Renal cortex interstitium (tissue), 15 donors: ENCODE measurements at places on chromosomes 1 and 21.

- no peak for DNase-seq
These were observed 27.4 kb downstream of the SLC5A9 start for GRCh38 chr1:48249868-48250267.

DNA sequence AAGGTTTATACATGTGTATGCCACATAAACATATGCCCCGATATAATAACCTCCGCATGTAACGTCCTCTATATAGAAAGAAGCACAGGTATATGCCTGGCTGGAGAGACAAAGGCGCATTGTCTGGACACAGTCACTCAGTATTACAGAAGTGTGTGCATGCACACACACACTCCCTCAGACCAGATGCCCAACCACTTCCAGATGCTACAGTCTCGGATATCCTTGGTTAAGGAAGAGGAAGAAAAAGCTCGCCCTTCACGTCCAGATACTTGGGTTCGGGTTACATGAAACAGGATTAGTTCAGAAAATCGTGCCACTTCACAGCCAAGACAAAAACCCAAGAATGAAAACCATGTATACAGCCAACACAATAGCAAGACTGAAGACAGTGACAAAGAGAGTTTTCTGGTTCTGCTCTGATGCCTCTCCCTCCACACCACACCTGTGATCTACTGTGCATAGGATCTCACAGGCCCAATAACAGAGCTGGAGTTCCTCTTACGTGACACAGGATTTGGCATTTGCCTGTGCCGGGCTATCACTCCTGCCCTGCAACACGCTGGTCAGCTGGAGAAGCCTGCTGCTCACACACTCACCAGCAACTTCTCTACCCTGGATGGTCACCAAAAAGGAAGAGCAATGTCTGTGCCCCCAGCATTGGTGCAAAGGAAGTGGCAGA, 75.0 kb downstream of the SSBP3 start:
- DNase-seq: no peak

GRCh38 chr1:15939181-15940109, 36.5 kb downstream of the ZBTB17 start:
- no peak for DNase-seq

DNA sequence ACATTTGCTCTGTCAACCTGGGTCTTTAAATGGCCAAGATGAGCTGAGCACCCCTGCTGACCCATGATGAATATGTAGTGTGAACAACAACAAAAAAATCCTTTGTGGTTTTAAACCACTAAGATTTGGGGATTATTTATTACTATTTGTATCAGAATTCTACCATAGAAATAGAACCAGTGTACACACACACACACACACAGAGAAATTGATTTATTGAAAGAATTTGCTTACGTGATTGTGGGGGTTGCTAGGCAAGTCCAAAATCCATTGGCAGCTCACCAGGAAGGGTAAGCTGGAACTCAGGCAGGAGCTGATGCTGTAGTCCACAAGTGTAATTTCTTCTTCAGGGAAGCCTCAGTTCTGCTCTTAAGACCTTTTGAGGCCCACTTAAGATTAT, 82.5 kb upstream of the MAP1LC3C start:
- DNase-seq: no peak

DNA sequence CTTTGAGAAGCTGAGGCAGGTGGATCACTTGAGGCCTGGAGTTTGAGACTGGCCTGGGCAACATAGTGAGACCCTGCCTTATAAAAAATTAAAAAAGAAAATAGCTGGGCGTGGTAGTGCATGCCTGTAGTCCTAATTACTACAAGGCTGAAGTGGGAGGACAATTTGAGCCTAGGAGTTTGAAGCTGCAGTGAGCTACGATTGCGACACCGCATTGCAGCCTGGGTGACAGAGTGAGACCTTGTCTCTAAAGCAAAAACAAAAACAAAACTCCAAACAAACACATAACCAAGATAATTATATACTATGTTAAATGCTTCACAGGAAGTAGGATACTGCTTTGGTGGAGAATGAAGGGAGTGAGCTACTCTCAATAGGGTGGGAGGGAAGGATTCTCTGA, 5.4 kb upstream of the PAFAH2 start:
- DNase-seq: no peak

DNA sequence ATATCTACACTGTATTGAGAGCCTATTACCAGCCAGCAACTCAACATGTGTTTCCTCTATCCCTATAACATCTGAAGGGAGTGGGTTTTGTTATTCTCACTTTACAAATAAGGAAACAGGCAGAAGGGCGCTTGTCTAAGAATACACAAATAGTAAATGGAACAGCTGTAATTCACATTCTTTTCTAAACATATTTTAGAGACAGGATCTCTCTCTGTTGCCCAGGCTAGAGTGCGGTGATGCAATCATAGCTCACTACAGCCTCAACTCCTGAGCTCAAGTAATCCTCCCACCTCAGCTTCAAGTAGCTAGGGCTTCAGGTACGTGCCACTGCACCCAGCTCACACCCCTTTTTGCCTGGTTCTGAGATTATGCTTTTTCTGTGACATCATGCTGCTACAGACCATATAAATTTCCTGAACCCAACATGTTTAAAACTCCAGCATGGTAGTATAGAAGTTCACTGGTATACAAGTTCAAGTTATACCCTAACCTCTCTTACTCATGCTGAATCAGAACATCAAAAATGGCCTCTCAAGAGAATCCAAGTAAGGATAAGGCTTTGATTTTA, 8.6 kb upstream of the TACSTD2 start:
- no peak for DNase-seq

GRCh38 chr1:233912447-233912846, 8.0 kb downstream of the SLC35F3 start:
- no peak for DNase-seq

- DNase-seq: no peak
These were observed 18.1 kb downstream of the PDC start for GRCh38 chr1:186442651-186443375.

DNA sequence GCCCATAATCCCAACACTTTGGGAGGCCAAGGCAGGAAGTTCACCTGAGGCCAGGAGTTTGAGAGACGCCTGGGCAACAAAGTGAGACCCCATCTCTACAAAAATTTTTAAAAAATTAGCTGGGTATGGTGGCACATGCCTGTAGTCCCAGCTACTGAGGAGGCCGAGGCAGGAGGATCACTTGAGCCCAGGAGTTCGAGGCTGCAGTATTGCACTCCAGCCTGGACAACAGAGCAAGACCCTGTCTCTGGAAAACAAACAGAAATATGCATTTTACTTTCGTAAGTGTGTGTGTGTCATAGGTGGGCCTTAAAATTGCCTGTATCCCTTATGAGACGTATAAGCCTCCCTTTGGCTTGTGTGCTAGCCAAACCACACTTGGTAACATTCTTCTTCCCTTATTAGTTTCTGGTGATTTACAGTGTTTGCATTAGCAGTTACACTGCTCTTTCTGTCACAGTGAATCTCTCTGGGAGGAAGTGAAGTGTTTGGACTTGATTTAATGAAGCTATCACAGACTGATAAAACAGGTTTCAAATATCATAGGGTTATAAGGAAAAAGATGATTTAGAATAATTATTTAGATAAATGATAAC, 48.9 kb upstream of the KIF26B start:
- no peak for DNase-seq

GRCh38 chr1:14476170-14476955, 122.1 kb upstream of the KAZN start:
- DNase-seq: no peak

GRCh38 chr1:166627558-166627957, 211.7 kb upstream of the POGK start:
- no peak for DNase-seq

DNA sequence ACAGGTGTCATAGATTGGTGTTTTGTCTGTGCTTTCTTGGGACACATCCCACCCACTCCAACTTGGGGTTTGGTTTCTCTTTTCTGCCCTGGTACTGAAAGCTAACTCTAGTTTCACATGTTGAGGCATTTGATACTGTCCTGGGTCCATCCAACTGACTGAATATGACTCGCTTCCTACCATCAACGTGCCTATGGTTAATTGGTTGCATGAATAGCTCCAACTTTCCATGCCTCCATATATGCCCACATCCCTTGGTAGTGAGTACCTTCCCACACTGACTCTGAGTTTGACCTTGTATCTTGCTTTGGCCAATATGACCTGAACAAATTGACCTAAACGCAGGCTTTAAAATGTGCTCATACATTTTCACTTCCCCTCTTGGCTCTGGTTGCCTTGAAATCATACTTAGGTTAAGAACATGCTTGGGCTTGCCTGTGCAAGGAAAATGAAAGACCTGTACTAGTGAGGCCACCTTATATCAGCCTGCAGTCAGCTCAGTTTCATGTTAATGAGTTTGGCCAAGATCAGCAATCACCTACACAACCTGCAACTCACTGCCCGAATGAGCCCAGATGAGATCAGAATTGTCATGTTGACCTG, 81.0 kb upstream of the KCNK2 start:
- DNase-seq: no peak

- no peak for DNase-seq
These were observed 1592.9 kb downstream of the MRPL39 start for GRCh38 chr21:24014381-24014780.

DNA sequence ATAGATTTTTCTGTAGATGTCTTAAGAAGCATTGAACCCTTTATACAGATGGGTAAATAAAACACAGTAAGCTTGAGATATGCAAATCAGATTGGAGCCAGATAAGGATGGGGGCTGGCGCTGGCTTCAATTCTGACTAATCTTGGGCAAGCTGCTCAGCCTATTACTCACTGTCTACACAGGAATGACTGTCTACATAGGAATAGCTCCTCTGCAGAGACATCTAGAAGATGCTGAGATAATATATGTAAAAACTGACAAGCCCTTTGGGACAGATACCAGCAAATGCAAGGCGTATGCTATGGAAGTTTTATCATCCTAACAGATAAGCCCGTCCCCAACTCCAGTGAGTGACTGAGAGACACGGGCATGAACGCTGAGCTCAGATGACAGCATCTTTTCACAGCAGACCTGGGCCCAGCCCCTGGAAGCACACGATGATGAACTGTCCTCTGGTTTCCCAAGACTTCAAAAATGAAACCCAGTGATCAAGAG, 1.7 kb downstream of the CLDN14 start:
- DNase-seq: no peak

GRCh38 chr1:45325851-45326506, 716 bp upstream of the HPDL start:
- no peak for DNase-seq

- no peak for DNase-seq
These were observed 5.7 kb upstream of the ATG4C start for GRCh38 chr1:62778208-62778607.

GRCh38 chr1:39668111-39668510, 3.8 kb downstream of the NT5C1A start:
- DNase-seq: no peak

DNA sequence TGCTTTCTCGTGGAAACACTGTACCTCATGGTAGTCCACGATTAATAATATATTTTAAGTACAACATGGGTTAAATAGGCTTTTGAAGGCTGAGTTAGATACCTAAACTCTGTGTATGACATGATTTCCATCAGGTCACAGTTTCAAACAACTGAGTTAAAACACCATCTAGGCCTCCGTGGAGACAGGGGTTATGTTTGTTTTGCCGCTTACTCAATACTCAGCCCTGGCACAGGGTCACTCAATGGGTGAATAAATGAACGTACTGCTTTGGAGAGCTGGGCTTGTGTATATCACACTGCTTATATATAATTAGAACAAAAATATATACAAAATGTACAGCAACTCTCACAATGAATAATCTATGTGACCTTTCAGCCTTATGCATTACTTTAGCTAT, 72.5 kb downstream of the PLPPR5 start:
- DNase-seq: no peak

DNA sequence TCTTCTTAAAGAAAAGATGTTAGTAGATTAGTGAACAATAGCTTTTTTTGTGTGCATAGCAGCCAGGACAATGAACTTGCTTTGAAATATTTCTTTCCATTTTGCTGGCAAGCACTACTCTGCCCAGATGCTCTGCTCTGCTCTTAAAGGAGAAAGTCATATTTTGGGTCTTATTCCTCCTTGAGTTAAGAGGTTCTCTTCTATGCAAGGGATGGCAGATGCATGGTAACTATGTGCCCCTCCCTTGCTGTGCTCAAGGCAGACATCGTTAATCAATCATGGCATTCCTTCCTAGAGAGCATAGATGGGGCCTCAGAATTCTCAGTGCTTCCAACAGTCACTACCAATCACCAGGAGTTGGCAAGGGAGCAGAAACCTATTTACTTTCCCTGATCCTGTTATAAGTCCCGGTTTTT, 27.6 kb downstream of the NIPAL3 start:
- DNase-seq: no peak

- no peak for DNase-seq
These were observed 35.0 kb upstream of the AGO1 start for GRCh38 chr1:35847935-35848565.

DNA sequence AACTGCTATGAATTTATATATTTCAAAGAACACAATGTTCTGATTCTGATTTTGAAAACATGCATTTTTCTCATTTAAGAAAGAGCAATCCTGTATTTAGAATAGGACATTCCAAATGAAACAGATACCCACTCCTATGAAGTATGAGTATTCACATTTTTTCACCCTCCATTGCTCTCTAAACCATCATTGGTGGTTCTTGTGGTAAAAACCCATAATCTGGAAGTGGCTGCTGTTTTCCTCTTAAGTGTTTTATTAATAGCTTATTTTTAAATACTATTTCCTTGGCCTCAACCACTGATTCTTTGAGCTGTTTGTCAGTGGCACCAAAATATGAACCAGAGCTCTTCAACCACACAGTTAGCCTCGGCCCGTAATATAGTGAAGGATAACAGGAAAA, 60.0 kb upstream of the ADAM30 start:
- DNase-seq: no peak

- DNase-seq: no peak
These were observed 69.7 kb upstream of the IPO9 start for GRCh38 chr1:201759194-201759815.

GRCh38 chr21:32174819-32175218, 104.0 kb downstream of the MIS18A start:
- no peak for DNase-seq

- no peak for DNase-seq
These were observed 65.1 kb downstream of the KCNK1 start for GRCh38 chr1:233679030-233679429.

GRCh38 chr1:110067893-110068645, 2.4 kb downstream of the ALX3 start:
- no peak for DNase-seq
